ENCODE measurements at places on chromosomes 2 and 18.

DNA sequence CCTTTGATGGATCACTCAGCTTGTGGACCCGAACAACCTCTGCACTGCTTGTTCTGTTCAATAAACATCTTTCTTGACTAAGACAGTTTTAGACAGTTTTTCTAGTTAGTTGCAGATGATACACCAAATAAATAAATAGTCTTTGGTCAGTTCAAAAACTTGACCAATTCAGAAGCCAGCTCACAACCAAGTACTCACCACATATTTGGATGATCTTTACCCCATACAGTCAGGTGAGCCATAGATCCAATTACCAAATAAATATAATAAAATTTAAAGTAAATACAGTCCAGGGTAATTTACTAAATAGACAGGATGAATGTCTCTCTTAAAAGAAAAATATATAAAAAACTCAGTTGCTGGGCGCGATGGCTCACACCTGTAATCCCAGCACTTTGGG is 18.2 kb downstream of the SCN3A start:
- no peak for DNase-seq

GRCh38 chr2:64987001-64987955 is 1.9 kb upstream of the SLC1A4 start:
- DNase-seq, result peak; percentile 87

DNA sequence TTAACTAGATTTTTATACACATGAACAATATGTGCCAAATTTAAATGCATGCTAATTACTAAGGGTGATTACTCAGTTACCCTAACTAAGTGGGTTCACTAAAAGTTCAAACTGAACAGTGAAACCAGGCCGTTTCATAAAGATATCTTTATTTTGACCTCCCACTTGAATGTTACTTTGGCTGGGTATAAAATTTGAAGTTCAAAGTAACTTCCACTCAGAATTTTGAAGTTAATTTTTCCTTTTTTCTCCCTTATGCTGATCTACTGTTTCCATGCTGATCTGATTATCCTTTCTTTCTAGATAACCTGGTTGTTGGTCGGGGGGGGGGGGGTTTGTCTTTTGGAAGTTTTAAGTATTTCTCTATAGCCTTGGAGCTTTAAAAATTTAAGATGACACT is 25.5 kb upstream of the MAP4K4 start:
- DNase-seq, result no peak

- DNase-seq, result no peak
These were observed 101.3 kb upstream of the KLHL29 start for GRCh38 chr2:23283653-23284052.

DNA sequence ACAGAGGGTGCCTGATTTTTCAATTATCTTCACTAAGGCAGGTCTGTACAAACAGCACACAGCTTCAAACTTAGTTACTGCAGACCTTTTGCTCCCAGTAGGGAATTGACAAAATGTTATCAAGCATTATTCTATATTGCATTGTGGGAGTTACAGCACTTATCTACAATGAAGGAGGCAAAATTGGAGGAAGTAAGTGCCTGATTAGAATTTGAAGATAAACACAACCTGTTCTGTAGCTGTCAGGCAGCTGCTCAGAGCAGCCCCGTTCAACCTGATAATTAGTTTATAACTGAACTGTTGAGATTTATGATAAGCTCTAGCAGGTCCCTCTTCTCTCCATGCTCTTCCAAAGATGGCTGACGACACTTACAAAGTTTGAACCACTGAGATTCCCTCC is 364.4 kb upstream of the CYRIA start:
- no peak for DNase-seq

DNA sequence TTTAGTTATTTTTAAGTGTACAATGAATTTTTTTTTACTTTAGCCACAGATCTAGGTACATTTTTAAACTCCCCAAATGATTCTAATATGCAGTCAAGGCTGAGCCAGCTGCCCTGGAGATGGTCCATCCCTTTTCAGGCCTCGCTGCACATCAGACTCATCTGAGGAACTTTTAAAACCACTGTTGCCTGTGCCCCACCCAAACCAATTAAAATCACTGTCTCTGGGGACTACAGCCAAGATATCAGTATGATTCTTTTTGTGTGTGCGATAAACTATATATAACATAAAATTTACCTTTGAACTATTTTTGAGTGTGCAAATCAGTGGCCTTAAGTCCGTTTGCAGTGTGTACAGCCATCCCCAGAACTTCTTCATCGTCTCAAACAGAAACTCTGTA is 9.1 kb upstream of the MALT1 start:
- no peak for DNase-seq
